ENCODE measurements at places on chromosomes 5 and 9.

DNA sequence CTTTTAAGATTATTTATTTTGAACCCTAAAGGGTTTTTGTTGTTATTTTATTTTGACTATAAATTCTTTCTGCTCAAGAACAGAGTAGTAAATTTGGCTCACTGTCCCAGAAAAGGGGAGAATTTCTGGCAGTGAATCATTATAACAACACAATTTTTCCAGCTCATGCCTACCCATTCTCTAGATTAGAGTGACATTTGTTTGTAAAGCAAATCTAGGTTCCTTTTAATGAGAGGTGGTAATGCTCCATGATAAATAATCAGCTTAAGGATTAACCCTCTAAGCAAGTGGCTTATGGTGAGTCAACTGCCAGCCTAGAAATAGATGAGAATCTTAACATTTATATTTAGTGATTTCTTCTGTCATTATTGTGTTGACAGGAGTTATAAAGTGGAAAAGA, 409.2 kb downstream of the NFIB start:
- DNase-seq, result no peak

- no peak for DNase-seq
These were observed 154.6 kb upstream of the GNA14 start for GRCh38 chr9:77802515-77803293.

GRCh38 chr5:2387250-2387633, 364.2 kb downstream of the IRX2 start:
- DNase-seq, result no peak

- no peak for DNase-seq
These were observed 26.7 kb upstream of the ZNF169 start for GRCh38 chr9:94232428-94232827.

- DNase-seq, result no peak
These were observed 150.2 kb downstream of the ACTBL2 start for GRCh38 chr5:57332361-57332760.

DNA sequence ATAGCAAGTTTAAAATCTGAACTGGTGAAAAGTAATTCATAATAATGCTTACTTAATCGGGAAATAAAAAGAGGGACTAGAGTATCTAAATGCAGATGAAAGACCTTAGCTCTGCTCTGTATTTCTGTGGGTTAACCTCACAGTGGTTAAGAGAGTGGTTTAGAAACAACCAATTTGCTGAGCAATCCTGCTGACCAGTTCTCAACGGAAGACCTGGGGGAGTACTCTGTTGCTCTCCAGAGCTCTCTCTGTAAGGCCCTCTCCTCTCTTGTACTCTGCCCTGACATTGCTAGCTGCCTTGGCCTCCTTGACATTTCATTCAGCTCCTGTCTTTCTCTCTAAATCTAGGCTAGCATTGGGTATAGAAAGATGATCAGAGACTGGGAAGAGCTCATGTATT, 1186.6 kb upstream of the SEMA6A start:
- DNase-seq, result no peak

DNA sequence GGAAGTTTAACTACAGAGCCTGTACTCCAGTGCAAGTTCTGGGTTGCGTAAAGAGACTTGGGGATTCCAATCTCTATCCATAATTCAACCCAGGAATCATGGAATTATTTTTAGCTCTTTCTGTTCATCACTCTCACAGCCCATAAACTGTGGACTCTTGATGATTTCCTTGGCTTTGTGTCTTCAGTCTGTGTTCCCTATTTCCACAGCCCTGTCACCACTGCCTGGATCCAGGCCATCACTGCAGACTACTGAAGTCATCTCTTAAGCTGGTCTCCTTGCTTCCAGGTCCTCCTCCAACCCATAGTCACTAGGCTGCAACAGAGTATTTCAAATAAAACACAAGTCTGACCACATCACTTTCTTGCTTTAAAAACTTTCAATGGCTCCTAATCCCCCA, 211.7 kb downstream of the PLK2 start:
- DNase-seq, result no peak

DNA sequence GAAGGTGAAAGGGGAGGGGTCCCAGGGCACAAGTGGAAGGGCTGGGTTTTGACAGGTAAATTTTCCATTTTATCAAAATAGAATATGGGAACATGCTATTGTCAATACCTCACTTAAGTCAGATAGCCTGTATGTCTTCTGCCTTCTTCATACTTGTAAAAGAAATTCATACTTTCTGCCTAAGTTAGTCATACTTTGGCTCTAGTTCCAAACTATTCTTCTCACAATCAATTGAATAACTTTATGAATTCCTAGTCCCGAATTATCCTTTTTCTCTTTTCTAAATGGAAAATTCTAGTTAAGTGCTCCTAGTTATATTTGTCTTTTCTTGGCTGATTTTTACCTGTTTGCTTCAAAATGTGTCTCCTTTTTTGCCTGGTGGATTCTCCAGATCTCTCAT, 271.4 kb downstream of the CSNK1G3 start:
- no peak for DNase-seq

GRCh38 chr5:116002116-116002906, 30.0 kb upstream of the ARL14EPL start:
- no peak for DNase-seq

DNA sequence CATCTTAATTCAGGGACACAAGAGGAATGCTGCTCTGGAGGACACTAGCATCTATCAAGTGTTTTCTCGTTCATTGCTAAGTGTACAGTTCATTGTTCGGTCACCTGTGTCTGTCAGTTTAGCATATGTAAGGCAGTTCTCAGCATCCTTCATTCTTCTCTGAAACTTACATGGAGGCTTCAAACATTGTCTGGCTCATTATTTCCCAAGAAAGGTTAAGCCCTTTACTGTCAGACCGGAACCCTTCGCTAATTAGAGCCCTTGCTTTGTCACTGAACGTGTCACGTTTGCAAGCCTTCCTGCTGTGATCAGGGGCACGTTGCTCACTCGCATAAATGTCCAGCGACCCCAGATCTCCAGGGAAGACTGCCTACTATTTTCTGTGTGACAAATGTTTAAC, 62.3 kb upstream of the RIOK2 start:
- no peak for DNase-seq

GRCh38 chr9:12815888-12816287, 41.1 kb downstream of the LURAP1L start:
- no peak for DNase-seq

- no peak for DNase-seq
These were observed 1.2 kb upstream of the NIPAL4 start for GRCh38 chr5:157458835-157459234.

DNA sequence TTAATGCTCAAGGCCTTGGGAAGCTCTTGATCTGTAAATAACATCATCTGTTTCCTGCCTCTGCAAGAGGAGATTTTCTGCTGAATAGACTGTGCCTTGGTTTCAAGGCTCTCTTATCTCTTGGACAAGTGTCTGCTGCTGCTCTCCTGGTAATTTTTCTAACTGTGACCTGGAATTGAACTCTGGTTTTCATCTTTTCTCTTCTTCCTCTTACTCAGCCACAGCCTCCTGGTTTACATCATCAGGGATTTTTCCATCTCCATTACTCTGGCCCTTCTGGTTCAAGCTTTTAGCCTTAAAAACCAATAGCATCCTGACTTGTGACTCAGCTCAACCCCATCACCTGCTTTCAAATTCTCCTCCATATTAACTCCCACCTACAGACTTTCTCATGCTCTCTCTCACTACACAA, 49.6 kb upstream of the ITGA1 start:
- no peak for DNase-seq

DNA sequence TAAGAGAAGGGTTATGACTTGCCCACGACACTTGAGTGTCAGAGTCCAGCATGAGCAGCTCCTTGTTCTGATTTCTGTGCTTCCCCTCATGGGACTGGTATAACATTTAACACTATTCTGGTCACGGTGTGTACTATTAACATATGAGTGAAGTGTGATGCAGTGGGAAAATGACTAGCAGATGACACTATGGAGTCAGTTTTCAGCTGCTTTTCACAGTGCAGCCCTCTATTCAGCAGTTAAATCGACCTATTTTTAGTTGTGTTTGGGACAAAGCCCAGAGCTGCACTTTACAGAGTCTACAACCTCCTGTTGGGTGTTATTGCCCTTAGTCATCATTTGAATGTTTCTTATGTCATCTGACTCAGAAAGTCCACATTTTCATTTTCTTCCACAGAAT, 59.1 kb downstream of the CHSY3 start:
- DNase-seq, result no peak

- no peak for DNase-seq
These were observed 22.7 kb downstream of the CHD1 start for GRCh38 chr5:98905857-98906688.

DNA sequence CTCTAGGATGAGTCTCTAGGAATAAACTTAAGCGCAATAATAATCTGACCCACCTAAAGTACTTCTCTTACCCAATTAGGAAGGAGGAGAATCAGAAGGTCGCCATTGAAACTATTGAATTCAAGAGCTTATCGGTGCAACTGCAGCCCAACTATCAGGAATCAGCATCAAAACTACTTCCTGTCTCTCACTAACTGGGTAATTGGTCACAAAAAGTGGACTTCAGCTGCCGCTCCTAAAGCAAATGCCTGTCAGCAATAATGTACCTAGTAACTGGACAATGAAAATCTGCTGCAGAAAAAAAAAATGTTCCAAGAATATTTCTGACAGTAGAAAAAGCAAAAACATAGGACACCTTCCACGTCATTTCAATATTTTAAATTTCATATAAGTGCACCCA, 3.3 kb downstream of the OR1L8 start:
- no peak for DNase-seq

- DNase-seq, result no peak
These were observed 2.6 kb upstream of the FOXB2 start for GRCh38 chr9:77016526-77017504.
